Kidney epithelial cell (primary cell): ENCODE measurements at places on chromosomes 1 and 21. TPM values are rescaled to one million over a fixed set of nuclear protein-coding genes. Genes with fewer than 3 reads are reported as not detected.

AVPR1B gene
- not detected in 2 replicates for total RNA-seq

OLIG2 gene
- total RNA-seq, result not detected in 2 replicates

ELAPOR1 gene
- 0.08 TPM in 1 of 2 replicates, not detected in the other for total RNA-seq

GBP2 gene
- total RNA-seq, result 2.2 and 2.7 TPM in 2 replicates

HSD3B2 gene
- total RNA-seq, result not detected in 2 replicates

KCNK2 gene
- total RNA-seq, result not detected in 2 replicates

DLGAP3 gene
- total RNA-seq, result 0.75 and 0.82 TPM in 2 replicates
